Panc1 (cell line): ENCODE measurements at places on chromosomes 5 and 9. TPM values are rescaled to one million over a fixed set of nuclear protein-coding genes. Genes with fewer than 3 reads are reported as not detected.

SLCO6A1 gene
- total RNA-seq, result not detected

DNA sequence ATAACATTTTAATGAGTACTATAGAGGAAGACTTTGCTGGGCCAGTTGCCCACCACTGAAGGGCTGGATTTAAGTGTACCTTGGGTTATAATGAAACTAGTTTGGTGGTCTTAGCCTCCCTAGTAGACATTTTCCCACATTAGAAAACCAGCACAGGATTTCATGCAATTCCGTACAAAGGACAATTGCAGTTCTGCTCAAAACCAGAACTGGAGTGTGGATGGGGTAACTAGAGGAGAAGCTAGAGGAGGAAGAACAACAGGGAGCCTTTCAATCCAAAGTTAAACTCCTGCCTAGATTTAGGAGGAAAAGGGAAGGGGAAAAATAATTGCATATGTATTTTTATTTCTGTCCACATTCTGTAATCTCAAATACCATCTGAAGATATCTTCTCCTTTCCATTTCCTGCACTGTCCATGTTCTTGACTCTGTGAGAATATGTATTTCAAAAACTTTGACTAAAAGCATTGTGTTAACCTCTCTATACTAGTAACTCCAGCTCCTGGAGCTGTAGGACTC, 97.5 kb upstream of the SSBP2 start:
- no peak overlapping the region for H3K4me3 ChIP-seq
- H3K4me1 ChIP-seq, result peaks cover 20% of the 10 kb centered on the region
- no peaks in the 10 kb centered on the region for H3K36me3 ChIP-seq
- H3K27me3 ChIP-seq, result no peaks in the 10 kb centered on the region
- DNase-seq, result no peak

DNA sequence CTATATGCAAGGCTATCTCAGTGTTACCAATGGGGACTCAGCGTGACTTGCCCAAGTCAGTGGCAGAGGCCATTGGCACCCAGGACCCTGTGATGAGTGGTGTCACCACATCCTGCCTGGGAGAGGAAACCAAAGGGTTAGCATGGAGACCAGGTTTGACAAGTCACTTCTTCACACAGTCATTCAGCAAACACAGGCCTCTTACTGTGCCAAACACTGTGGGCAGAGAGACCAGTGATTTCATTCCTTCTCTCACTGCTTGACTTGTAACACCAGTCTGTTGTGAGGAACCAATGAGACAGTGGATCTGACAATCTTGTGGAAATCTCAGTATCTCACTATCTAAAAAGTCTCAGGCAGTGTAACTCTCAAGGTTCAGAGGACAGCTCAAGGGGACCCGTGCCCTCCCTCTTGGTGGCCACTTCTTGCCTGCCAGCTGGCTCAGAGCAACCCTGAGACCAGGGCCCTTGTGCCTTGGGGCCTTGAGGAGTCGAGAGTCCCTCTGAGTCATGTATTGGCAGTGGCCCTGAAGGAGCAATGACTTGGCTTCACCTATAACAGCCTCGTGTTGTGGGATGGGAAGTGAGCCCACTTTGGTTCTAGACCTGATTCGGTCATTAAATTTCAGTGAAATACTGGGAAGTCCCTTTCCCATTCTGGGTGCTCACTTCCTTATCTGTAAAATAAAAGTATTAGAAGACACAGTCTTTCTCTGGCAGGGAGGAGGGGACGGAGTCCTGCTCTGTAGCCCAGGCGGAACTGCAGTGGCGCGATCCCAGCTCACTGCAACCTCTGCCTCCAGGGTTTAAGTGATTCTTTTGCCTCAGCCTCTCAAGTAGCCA, 1.6 kb downstream of the FABP6 start:
- no peaks in the 10 kb centered on the region for H3K27me3 ChIP-seq
- DNase-seq, result no peak
- H3K27ac ChIP-seq, result no peak overlapping the region
- no peak overlapping the region for H3K4me3 ChIP-seq
- no peaks in the 10 kb centered on the region for H3K36me3 ChIP-seq

DNA sequence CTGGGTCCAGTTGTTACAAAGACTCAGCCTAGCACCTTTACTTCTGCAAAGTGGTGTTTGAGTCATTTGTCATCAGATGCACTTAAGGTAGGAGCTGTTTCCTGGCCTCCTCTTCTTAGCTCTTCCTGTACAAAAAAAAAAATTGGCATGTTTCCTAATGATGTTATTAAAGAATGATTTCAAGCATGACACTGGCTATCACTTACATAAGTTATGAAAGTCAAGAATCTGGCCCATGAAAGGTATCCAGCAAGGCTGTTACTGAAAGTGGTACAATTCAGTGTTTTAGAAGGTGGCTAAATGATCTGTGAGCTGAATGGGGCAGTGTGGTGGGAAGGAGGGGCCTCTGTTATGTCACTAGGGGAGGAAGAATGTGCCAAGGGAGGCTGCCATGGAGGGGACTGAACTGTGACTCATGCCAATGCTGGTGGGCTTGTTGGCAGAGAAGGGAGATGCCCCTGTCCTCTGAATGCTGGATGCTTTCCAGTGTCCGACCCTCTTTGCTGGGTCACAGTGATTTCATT, 175.1 kb upstream of the MAP1B start:
- no peaks in the 10 kb centered on the region for H3K36me3 ChIP-seq
- H3K27ac ChIP-seq, result no peak overlapping the region
- DNase-seq, result peak; percentile 30
- no peaks in the 10 kb centered on the region for H3K4me1 ChIP-seq

DNA sequence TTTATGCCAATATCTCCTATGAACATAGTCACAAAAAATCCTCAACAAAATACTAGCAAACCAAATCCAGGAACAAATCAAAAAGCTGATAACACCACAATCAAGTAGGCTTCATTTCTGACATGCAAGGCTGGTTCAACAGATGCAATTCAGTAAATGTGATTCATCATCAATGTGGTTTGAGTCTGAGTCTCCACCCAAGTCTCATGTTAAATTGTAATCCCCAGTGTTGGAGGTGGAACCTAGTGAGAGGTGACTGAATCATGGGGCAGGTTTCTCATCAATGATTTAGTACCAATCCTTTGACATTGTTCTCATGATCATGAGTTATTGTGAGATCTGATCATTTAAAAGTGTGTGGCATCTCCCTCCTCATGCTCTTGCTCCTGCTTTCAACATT, 1072.7 kb downstream of the NR2F1-AS1 start:
- H3K27ac ChIP-seq, result no peak overlapping the region
- H3K4me3 ChIP-seq, result no peak overlapping the region
- no peak for DNase-seq
- H3K4me1 ChIP-seq, result no peaks in the 10 kb centered on the region; the same call in 1 of the 2 replicates
- no peaks in the 10 kb centered on the region for H3K27me3 ChIP-seq

DNA sequence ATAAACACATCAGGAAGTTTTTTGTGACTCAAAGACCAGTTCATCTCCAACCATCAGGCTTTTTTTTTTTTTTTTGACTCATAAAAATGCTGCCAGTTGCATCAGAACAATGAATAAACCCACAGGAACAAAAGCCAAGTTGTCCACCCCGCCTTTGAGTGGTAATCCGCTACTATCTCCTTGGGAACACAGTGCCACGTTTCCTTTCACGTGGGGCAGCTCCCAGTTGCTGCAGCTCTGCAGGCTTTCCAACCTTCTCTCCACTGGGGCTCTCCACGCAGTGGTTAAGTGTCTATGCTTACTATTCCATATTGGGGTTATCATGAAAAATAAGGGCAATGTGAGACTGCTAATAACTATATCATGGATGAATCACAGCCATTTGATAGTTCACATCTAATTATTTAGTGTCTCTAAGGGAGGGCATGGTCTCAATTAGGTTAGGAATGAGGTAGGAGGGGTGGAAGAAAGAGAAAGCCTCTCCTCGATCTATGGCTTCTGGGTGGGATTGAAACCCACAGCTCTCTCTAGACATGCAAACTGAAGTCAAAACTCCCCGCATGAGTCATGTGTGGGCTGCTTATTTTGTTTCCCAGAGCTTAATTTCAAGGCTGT, 55.8 kb upstream of the ACTBL2 start:
- H3K27ac ChIP-seq, result no peak overlapping the region
- no peaks in the 10 kb centered on the region for H3K4me1 ChIP-seq
- H3K4me3 ChIP-seq, result no peak overlapping the region
- no peaks in the 10 kb centered on the region; the same call in 1 of the 2 replicates for H3K36me3 ChIP-seq
- no peaks in the 10 kb centered on the region for H3K27me3 ChIP-seq

- peaks cover 2% of the 10 kb centered on the region; the same call in 1 of the 2 replicates for H3K27me3 ChIP-seq
- no peaks in the 10 kb centered on the region for H3K36me3 ChIP-seq
- no peak overlapping the region for H3K4me3 ChIP-seq
- no peak overlapping the region for H3K27ac ChIP-seq
- no peaks in the 10 kb centered on the region for H3K4me1 ChIP-seq
Measured at GRCh38 chr5:123455095-123455494, 31.9 kb upstream of the CEP120 start.
